Myocyte (in vitro differentiated cells): ENCODE measurements at places on chromosomes 7 and 10. TPM values are rescaled to one million over a fixed set of nuclear protein-coding genes. Genes with fewer than 3 reads are reported as not detected.

The IDE gene
- 28.6 and 29.1 TPM in 2 replicates for total RNA-seq

The PIP gene
- total RNA-seq: not detected in 2 replicates

The HIF1AN gene
- total RNA-seq: 20.9 and 23.9 TPM in 2 replicates

The AKR1C8 gene
- total RNA-seq: not detected in 2 replicates

The OR13A1 gene
- not detected in 2 replicates for total RNA-seq
